IMR-90 (cell line): ENCODE measurements at places on chromosomes 4 and X. TPM values are rescaled to one million over a fixed set of nuclear protein-coding genes. Genes with fewer than 3 reads are reported as not detected.

- no peaks in the 10 kb centered on the region for H3K36me3 ChIP-seq
- DNase-seq: peak; percentile 25
- no peaks in the 10 kb centered on the region for H3K27me3 ChIP-seq
- H3K4me1 ChIP-seq: peaks cover 15% of the 10 kb centered on the region
- H3K27ac ChIP-seq: no peak overlapping the region; the same call in 1 of the 2 replicates
Observed at GRCh38 chr4:47837094-47837907, 566 bp downstream of the CORIN start.

DNA sequence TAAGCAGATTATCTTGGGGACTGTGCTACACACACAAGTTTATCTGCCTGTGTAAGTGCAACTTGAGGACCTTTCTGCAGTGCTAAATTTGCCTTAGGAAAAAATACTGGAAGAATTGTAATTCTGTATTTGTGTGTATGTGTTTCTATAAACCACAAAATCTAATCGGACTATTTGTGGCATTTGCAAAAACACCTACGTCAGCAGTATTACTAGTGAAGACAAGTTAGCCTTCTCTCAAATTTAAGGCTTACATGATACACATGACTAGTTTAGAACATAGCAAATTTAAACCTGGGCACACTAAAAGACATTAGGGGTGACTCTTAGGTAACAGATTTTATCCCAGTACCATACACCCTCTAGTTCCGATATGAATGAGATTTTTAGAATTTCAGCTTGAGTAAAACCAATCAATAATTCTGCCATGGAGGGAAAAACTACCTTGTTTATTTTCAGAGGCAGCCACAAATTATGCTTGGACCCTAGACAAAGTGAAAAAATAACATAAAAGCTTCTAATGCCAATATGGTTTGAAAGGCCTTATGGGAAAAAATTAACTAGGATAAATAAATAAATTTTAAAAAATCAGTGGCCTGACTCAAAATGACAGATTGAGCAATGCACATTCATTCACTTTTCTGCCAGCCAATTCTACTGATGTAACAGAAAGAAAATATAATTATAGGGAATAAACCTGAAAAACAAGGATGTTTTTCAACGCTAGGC lies 176.4 kb downstream of the SNCA start:
- DNase-seq: no peak
- no peaks in the 10 kb centered on the region; the same call in 1 of the 2 replicates for H3K4me1 ChIP-seq
- no peak overlapping the region for H3K4me3 ChIP-seq
- peaks cover 2% of the 10 kb centered on the region; the same call in 1 of the 2 replicates for H3K27me3 ChIP-seq
- no peaks in the 10 kb centered on the region for H3K36me3 ChIP-seq

GRCh38 chrX:103573202-103573601 lies 12.1 kb upstream of the TCEAL4 start:
- no peaks in the 10 kb centered on the region for H3K4me1 ChIP-seq
- H3K27me3 ChIP-seq: peaks cover 3% of the 10 kb centered on the region; the same call in 1 of the 2 replicates
- no peak for DNase-seq
- no peak overlapping the region for H3K27ac ChIP-seq
- no peaks in the 10 kb centered on the region for H3K36me3 ChIP-seq
- no peak overlapping the region for H3K4me3 ChIP-seq

- no peak for DNase-seq
- H3K4me1 ChIP-seq: no peaks in the 10 kb centered on the region
- no peak overlapping the region for H3K4me3 ChIP-seq
Observed at GRCh38 chr4:155657169-155657568, 9.5 kb upstream of the GUCY1A1 start.

DNA sequence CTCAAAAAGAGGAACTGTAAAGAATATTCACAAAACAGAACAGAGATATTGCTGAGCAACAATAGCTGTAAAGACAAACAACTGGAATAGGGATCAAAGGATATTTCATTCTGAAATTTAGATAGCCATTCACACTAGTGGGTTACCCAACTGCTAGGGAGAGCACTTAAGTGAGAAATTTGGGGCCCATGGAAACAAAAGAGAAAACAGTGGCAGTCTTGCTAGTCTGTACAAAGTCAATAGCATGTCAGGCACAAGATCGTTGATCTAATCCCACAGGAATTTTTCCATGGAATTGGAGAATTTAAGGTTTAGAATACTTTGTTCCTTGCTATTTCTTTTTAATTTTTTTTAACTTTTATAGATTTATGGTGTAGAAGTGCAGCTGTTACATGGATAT lies 467.0 kb downstream of the PCDH18 start:
- H3K27ac ChIP-seq: no peak overlapping the region
- H3K36me3 ChIP-seq: no peaks in the 10 kb centered on the region
- H3K4me3 ChIP-seq: no peak overlapping the region
- no peaks in the 10 kb centered on the region for H3K27me3 ChIP-seq
- peak; percentile 49 for DNase-seq

GRCh38 chrX:7889680-7890079 lies 37.5 kb downstream of the PNPLA4 start:
- H3K27ac ChIP-seq: no peak overlapping the region
- peak; percentile 24 for DNase-seq
- no peak overlapping the region for H3K4me3 ChIP-seq
- no peaks in the 10 kb centered on the region for H3K36me3 ChIP-seq

DNA sequence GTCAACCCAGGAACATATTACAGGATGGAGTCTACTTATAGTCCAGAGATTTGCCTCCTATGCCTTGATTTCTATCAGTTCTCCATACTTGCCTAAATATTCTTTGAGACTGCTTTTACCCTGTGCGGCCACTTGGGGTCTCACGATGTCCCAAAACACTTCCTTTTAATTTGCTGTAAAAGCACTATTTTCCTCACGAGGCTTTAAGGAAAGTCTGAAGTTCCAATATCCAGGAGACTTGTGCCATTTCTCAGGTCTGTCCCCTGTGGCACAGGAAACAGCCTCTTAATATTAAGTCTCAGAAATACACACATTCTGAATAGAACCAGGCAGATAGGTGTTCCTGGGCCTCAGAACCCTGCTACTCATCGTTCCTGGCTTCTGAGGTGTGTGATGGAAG lies 142.9 kb downstream of the TMEM164 start:
- DNase-seq: peak; percentile 44
- no peaks in the 10 kb centered on the region for H3K36me3 ChIP-seq
- no peaks in the 10 kb centered on the region; the same call in 1 of the 2 replicates for H3K27me3 ChIP-seq
- H3K4me3 ChIP-seq: no peak overlapping the region
- no peak overlapping the region for H3K27ac ChIP-seq
- no peaks in the 10 kb centered on the region; the same call in 1 of the 2 replicates for H3K4me1 ChIP-seq

Gene PARM1
- total RNA-seq: under 0.01 and 0.18 TPM in 2 replicates

Gene STOX2
- total RNA-seq: 4.4 and 5.4 TPM in 2 replicates

Gene UGT2B11
- total RNA-seq: not detected in 2 replicates

Gene ADAMTS3
- 2.5 and 2.9 TPM in 2 replicates for total RNA-seq

Gene CSAG1
- not detected in 2 replicates for total RNA-seq

Gene KIAA0232
- 19.5 and 23.1 TPM in 2 replicates for total RNA-seq

Gene SPATA4
- under 0.01 and 0.28 TPM in 2 replicates for total RNA-seq

Gene S100G
- total RNA-seq: not detected in 2 replicates

Gene SLC49A3
- under 0.01 TPM in 2 replicates for total RNA-seq

Gene HERC5
- under 0.01 TPM in 2 replicates for total RNA-seq
